Activated effector memory CD4-positive, alpha-beta T cell treated with Interleukin-2 at 50 U/mL for 16 hours (primary cell): ENCODE measurements at places on chromosomes 3 and 15.

DNA sequence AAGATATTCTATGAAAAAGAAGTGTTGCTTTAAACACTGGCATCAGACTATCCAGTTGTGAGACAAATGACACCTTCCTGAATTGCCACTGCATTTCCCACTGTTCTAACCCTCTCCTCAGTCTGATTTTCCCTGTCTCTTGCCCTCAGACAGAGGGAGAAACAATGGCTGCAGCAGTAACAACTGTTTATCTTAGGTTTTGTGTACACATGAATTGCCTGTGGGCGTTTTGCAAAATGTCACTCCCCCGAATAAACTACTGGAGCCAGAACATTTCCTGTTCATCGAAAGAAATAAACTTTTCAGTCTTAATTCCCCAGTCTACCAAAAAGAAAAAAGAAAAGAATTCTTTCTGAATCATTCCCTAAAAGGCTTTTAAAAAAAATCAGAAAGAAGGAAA lies 155.1 kb downstream of the MAGI1 start:
- no peak for DNase-seq

DNA sequence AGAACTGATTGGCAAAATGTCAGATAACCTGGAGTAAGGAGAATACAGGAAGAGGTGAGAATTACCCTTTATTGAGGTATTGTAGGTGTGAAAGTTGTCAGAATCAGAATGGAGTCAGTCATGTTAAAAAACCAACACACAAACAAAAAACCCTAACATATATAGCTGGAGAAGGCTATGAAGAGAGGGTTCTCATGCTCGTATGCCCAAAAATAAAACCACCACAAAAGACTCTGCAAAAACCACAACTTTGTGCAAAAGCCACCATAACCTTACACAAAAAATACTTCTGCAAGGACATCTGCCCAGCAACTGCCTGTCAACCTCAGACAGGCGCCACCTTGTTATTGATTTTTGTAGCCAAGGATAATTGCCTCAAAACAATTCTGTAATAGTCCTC lies 136.0 kb downstream of the CD47 start:
- no peak for DNase-seq

DNA sequence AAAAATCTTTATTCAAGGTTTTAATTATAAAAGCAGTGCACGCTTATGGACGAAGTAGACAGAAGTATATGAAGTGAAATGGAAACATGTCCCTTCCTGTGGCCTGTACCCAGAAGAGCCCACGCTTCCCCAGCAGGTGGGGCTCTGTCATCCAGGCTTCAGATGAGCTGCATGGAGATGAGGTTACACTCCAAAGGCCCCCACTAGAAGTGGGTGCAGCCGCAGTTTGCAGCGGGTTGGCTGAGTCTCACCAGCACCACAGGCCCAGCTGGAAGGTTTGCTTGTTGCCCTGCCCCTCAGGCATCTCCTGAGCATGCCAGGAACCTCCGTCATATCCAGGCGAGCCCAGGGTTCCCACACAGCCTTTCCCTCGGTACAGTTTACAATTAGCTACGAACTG lies 33.1 kb downstream of the PRR20G start:
- DNase-seq: no peak

DNA sequence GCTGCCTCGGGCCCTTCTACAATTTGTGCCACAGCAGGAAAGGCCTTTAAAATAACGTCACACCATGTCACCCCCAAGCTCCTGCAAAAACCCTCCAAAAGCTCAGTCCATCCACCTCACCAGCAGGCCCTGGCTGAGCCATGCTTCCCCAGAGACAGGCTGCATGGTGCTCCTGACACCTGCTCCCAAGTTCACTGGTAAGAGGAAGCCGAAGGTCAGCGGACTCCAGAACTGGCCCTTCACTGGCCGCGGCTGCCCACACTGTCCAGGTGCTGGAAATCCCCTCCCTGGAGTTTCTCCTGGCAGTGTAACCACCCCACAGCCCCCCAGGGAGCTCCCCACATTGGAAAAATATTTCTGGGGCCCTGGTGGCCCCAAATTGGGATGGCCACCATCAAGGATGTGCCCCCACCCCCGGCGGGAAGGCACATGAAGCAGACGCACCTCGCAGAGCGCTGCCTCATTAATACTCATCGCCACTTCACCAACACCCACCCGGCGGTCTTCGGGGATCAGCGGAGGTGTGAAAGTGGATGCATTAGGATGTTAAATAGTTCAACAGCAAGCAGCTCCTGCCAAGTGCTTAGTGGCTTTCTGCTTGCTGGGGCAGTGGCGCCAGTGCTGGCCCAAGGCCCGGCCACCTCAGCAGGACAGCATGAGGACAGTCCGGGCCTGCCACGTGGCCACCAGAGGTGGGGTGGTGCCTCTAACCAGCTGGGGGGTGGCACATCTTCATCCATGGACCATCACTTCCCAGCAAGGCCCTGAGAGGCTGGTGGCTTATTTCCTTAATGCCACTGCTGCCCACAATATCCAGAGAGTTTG lies 146.1 kb upstream of the IQSEC1 start:
- DNase-seq: no peak

DNA sequence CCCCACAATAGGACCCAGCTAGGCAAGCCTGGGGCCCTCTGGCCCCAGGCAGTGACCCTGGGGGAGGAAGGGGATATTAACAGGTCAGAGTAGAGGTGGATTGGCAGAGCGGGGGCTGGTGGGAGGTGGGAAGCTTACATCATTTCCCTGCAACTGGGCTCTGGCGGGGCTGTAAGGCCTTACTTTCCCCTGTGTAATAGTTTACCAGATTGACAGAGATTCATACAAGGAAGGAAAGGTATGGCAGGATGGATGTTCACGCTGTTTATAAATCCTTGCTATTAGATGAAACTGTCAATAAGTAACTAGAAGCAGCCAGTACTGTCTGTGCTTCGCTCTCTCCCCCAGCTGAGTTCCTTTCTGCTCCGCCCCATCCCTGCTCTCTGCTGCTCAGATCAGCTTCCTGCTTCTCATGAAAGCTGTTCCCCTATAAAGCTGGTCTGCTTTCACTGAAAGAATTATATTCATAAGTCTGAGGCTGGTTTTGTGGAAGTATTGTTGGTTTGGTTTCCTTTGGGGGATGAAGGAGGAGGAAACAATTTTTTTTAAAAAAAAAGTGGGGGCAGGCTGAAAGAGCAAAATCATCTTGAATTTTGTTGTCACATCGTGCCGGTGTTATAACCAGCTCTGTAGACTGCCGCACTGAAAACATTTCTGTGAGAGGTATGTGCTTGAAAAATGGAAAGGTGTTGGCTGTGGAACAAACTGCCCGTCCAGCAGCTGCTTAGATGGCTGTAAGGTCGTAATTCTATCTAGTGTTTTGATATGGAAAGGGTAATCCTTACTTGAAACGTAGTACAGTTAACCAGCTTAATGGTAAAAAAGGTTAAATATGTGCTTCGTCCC lies 76.4 kb downstream of the BBX start:
- DNase-seq: peak; percentile 22

DNA sequence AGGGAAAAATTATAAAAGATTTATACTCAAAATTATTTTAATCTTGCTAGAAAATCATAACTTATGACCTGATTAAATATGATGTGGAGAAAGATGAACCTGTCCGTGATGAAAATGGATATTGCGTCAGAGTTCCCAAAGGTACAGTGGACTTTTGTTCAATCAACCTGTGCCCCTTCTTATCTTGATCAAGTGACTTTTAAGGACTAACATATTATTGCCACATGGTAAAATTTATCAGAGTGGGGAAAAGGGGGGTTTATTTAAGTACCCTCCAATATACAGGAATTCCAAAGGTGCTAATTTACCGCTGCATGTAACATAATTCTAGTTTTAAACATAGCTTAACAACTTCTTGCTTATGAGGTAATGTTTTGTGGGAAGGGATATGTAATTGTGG lies 39.6 kb downstream of the HDC start:
- DNase-seq: no peak

- DNase-seq: no peak
Observed at GRCh38 chr3:16137977-16138376, 36.5 kb upstream of the GALNT15 start.

GRCh38 chr3:120983841-120984240 lies 75.8 kb downstream of the STXBP5L start:
- no peak for DNase-seq

DNA sequence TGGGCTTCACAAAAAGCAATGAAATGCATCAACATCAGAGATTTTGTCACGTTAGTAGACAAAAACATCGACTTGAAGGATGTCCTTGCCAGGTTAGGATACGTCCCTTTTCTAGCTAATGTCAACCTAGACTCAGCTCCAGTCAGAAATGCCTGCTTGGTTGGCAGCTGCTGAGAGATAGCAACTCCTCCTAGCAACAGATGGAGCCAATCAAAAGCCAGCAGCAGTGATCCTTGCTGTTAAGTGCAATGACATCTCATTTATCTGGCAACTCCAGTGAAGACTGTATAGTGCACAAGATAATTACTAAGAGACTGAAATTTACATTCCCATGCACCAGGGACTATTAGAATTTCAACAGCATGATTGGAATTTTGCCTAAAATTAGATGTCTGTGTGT lies 424.1 kb downstream of the FGF12 start:
- DNase-seq: no peak

DNA sequence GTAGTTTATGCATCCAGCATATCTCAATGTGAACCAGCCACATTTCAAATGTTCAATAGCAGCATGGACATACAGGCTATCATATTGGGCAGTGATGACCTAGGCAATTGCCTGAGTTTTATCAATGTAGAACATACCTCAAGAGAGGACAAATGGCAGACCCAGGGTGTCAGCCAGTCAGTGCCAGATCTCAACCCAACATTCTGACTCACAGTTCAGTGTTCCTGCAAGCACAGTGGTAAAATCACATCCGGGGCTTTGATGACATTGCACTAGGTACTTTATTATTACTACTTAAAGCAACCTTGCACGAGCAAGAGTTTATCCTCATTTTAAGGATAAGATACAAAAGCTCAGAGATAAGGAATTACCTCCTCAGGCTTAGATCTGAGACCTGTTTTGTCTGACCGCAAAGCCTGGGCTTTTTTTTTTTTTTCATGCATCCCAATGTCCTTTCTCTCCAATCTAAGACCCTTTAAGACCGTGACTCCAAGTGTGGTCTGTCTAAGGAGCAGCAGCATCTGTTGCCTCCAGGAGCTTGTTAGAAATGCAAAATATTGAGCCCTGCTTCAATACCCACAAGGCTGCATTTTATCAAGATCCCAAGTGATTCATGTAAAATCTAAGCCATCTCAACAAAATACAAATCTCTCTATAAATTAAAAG lies 60.1 kb downstream of the SLC12A1 start:
- DNase-seq: no peak

GRCh38 chr3:49132437-49133225 lies at the start of gene LAMB2:
TSS of gene LAMB2 (minus strand) at chr3:49133050. CDS start at chr3:49132867, 183 bp downstream.
- DNase-seq: no peak

DNA sequence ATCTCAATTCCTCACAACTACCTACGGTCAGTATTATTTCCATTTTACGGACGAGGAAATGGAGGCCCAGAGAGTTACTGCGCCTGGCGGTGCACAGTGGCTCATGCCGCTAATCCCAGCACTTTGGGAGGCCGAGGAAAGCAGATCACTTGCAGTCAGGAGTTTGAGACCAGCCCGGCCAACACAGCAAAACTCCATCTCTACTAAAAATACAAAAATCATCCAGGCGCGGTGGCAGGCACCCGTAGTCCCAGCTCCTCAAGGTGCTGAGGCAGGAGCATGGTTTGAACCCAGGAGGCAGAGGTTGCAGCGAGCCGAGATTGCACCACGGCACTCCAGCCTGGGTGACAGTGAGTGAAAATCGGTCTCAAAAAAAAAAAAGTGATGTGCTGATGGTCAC lies 187.3 kb downstream of the XXYLT1 start:
- DNase-seq: no peak

DNA sequence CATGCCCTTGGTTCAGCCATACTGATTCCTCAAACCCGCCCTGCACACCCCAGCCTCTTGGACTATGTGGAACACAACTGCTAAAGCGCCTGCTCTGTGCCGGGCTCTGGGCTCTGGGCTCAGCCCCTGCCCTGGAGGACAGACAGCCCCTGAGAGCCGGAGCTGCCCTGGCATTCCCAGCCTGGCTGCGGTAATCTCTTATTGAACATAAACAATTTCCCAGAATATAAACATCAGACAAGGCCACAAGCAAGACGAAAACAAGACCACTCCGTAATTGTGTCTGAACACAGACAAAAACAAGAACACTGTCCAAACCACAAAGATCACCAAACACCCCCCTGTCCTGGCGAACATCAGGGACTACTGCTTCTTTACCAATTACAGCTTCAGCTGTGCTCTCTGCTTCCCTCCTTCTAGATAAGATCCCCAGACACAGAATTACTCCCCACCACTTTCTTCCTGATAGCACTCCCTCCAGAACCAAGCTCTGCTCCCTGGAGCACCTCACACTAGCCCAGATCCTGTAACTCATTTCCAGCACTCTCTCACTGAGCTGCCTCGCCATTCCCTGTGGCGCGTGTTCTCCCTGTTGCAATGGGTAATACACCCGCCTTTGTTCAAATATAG lies 57.1 kb upstream of the TLE3 start:
- no peak for DNase-seq

- no peak for DNase-seq
Observed at GRCh38 chr3:182327196-182327681, 466.1 kb upstream of the ATP11B start.

- no peak for DNase-seq
Observed at GRCh38 chr3:30263925-30264313, 342.5 kb upstream of the TGFBR2 start.

DNA sequence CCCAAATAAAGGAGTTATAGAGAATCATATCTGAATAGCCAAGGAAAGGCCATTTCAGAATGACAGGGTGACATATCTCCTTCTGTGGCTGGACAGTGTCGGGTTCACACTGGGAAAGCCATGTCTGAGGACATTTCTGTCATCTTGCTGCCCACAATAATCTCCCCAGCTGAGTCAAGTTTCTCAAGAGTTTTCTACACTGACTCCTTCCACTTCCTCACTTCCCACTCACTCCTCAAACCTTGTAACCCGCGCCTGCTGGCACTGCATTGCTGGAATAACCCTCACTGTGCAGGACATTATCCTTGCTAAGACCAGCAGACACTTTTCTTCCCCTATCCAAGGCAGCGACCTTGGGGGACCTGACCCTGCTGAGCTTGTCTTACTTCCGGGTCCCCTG lies 5.3 kb upstream of the INSYN1 start:
- DNase-seq: no peak

DNA sequence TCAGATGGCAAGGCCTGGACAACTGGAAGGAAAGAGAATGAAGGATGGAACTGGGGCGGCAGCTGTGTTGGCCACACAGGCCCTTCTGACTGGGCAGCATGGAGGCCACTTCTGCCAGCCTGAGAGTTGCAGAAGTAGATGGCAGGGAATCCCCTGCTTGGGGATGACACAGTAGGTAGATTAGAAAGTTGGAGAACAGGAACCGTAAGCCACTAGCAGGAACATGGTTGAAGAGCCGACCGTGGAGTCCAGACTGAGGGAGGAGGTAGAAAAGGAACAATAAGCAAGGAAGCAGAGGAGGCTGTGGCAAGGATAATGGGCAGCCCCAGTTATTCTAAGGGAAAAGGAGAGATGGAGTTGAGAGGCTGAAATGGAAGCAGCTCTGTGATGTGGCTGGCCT lies 26.4 kb upstream of the ZNF774 start:
- no peak for DNase-seq

- DNase-seq: no peak
Observed at GRCh38 chr3:149319750-149320149, 13.7 kb downstream of the TM4SF18 start.
